ENCODE measurements at places on chromosomes 13 and 19. TPM values are rescaled to one million over a fixed set of nuclear protein-coding genes. Genes with fewer than 3 reads are reported as not detected.
A peak's percentile ranks its signal among the peaks of the same experiment; 100 is the strongest.

GRCh38 chr19:16914421-16914820 lies 25.6 kb downstream of the F2RL3 start:
- no peaks in the 10 kb centered on the region for H3K36me3 ChIP-seq
- no peak overlapping the region for H3K27ac ChIP-seq
- H3K27me3 ChIP-seq: no peaks in the 10 kb centered on the region

DNA sequence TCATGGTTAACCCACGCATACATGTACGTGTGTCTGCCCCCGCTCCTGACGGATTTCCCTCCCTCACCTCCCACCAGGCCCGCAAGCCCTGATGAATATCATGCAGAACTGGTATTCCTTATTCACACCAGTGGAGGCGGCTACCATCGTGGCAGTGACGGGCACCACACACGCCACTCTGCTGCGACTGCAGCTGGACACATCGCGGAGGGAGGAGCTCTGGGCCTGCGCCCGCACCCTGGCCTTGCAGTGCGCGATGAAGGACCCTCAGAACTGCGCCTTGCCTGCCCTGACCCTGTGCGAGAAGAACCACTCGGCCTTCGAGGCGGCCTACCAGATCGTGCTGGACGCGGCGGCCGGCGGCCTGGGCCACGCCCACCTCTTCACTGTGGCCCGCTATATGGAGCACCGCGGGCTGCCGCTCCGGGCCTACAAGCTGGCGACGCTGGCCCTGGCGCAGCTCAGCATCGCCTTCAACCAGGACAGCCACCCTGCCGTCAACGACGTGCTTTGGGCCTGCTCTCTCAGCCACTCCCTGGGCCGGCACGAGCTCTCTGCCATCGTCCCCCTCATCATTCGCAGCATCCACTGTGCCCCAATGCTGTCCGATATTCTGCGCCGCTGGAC lies 35.0 kb downstream of the ZSWIM4 start:
- no peak overlapping the region for H3K27ac ChIP-seq
- no peaks in the 10 kb centered on the region for H3K27me3 ChIP-seq
- H3K4me1 ChIP-seq: no peaks in the 10 kb centered on the region

GRCh38 chr13:54194233-54195024 lies 1165.8 kb downstream of the OLFM4 start:
- H3K36me3 ChIP-seq: no peaks in the 10 kb centered on the region
- H3K4me1 ChIP-seq: peaks cover 18% of the 10 kb centered on the region
- no peak overlapping the region for H3K27ac ChIP-seq
- H3K27me3 ChIP-seq: no peaks in the 10 kb centered on the region
- DNase-seq: no peak

- no peaks in the 10 kb centered on the region for H3K36me3 ChIP-seq
- no peak for DNase-seq
- H3K27ac ChIP-seq: no peak overlapping the region
- H3K27me3 ChIP-seq: no peaks in the 10 kb centered on the region
- no peaks in the 10 kb centered on the region for H3K4me1 ChIP-seq
Measured at GRCh38 chr13:60211548-60211947, 47.8 kb upstream of the DIAPH3 start.

GRCh38 chr13:112204346-112205327 lies 137.7 kb downstream of the SOX1 start:
- peaks cover 85% of the 10 kb centered on the region for H3K27me3 ChIP-seq
- H3K4me1 ChIP-seq: no peaks in the 10 kb centered on the region
- no peaks in the 10 kb centered on the region for H3K36me3 ChIP-seq
- no peak overlapping the region for H3K27ac ChIP-seq

GRCh38 chr13:23680845-23681669 lies 110.8 kb downstream of the TNFRSF19 start:
- H3K36me3 ChIP-seq: no peaks in the 10 kb centered on the region
- no peaks in the 10 kb centered on the region for H3K4me1 ChIP-seq
- no peak overlapping the region for H3K4me3 ChIP-seq
- H3K27ac ChIP-seq: no peak overlapping the region
- no peaks in the 10 kb centered on the region for H3K27me3 ChIP-seq

DNA sequence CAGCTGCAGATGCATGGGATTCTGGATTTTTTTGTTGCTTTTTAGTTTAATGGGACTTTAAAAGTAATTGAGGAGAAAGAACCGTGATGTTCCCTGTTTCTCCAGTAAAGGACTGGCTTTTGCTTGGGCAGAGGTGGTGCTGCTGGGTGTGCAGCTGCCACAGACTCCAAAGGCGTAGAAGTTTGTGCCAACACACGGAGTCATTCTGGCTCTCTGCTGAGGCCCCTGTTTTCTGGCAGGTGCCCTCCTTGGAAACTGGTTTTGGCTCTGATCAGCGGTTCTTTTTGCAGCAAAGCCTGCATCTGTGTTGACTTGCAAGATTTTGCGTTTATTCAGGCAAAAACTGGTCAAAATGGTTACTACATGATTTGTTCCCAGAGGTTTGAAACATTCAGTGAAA lies 16.0 kb upstream of the QTRT1 start:
- no peaks in the 10 kb centered on the region for H3K27me3 ChIP-seq
- H3K4me3 ChIP-seq: no peak overlapping the region
- no peak for DNase-seq
- no peaks in the 10 kb centered on the region for H3K4me1 ChIP-seq
- no peak overlapping the region for H3K27ac ChIP-seq

GRCh38 chr19:10747271-10747670 lies 29.4 kb downstream of the DNM2 start:
- DNase-seq: no peak
- H3K4me3 ChIP-seq: no peak overlapping the region
- no peaks in the 10 kb centered on the region for H3K36me3 ChIP-seq
- peak overlapping the region; percentile 51 for H3K27ac ChIP-seq
- peaks cover 59% of the 10 kb centered on the region for H3K4me1 ChIP-seq
- H3K27me3 ChIP-seq: no peaks in the 10 kb centered on the region

DNA sequence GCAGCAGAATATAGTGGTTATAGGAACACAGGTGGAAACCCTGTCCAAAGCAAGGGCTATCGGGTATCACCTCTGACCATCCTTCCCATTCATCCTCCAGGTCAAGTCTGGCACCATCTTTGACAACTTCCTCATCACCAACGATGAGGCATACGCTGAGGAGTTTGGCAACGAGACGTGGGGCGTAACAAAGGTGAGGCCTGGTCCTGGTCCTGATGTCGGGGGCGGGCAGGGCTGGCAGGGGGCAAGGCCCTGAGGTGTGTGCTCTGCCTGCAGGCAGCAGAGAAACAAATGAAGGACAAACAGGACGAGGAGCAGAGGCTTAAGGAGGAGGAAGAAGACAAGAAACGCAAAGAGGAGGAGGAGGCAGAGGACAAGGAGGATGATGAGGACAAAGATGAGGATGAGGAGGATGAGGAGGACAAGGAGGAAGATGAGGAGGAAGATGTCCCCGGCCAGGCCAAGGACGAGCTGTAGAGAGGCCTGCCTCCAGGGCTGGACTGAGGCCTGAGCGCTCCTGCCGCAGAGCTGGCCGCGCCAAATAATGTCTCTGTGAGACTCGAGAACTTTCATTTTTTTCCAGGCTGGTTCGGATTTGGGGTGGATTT lies 2.1 kb upstream of the RAD23A start:
- no peaks in the 10 kb centered on the region for H3K27me3 ChIP-seq
- no peak for DNase-seq
- peaks cover 27% of the 10 kb centered on the region for H3K4me1 ChIP-seq
- H3K27ac ChIP-seq: peak overlapping the region; percentile 99

DNA sequence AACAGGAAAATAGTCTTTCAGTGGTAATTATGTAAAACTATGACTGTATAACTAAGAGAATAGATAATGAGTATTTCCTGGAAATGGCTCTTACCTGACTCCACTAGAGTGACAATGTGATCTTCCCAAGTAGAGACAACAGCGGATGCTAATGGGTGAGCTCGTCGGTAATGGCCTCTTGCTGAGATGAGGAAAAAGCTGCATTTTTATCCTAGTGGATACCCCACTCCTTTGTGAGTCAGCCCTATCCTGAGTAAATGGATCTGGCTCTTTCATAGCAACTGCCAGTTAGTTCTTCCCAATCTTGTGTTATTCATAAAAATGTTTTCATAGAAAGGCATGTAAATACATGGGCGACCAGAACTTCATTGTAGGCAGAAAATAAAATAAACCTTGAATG lies 299.5 kb downstream of the NALCN start:
- H3K36me3 ChIP-seq: no peaks in the 10 kb centered on the region
- no peak for DNase-seq
- no peak overlapping the region for H3K27ac ChIP-seq
- no peaks in the 10 kb centered on the region for H3K27me3 ChIP-seq

GRCh38 chr13:37168926-37169325 lies 63.5 kb upstream of the CSNK1A1L start:
- H3K4me3 ChIP-seq: no peak overlapping the region
- H3K4me1 ChIP-seq: no peaks in the 10 kb centered on the region

The ALKBH6 gene
- total RNA-seq: 24.7 TPM

The CBLC gene
- not detected for total RNA-seq

The PALM gene
- 31.4 TPM for total RNA-seq
